ENCODE measurements at places on chromosomes 13 and 19.

GRCh38 chr13:106156468-106156867 lies 379.0 kb downstream of the EFNB2 start:
- DNase-seq: no peak

DNA sequence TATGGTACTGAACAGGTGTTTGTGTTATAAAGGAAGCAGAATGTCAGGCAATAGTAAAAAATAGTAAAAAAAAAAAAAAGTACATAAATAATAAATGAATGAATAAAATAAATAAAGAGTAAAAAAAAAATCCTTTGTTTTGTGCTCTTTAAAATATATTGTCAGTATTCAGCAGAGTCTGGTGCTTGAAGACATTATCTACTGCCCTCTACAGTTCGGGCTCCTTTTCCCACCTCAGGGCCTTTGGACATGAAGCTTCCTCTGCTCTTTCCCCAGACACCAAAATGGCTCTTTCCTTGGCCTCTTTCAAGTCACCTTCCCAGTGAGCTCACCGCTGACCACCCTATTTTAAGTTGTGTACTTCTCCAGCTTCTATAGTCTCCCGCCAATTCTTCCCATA lies 137.5 kb downstream of the TNFRSF19 start:
- no peak for DNase-seq

GRCh38 chr19:45767881-45768654 lies 984 bp downstream of the SIX5 start:
- DNase-seq: no peak

DNA sequence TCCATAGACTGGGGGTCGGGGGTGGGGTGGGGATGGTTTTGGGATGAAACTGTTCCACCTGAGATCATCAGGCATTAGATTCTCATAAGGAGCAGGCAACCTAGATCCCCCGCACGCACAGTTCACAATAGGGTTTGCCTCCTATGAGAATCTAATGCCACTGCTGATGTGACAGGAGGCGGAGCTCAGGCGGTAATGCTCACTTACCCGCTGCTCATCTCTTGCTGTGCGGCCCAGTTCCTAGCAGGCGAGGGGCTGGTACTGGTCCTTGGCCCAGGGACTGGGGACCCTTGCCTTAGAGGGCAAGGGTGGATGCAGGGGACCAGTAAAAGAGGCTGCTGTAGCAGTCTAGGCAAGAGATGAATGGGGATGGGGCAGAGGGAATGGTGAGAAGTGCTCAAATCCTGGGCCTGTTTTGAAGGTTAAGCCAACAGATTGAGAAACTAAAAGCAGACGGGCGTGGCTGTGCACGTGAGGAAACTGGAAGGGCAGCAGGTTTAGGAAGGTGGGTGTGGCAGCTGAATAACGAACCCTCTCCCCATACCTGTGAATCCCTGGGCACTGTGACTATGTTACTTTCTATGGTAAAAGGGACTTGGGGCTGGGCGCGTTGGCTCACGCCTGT lies 1.5 kb upstream of the ERICH4 start:
- no peak for DNase-seq

DNA sequence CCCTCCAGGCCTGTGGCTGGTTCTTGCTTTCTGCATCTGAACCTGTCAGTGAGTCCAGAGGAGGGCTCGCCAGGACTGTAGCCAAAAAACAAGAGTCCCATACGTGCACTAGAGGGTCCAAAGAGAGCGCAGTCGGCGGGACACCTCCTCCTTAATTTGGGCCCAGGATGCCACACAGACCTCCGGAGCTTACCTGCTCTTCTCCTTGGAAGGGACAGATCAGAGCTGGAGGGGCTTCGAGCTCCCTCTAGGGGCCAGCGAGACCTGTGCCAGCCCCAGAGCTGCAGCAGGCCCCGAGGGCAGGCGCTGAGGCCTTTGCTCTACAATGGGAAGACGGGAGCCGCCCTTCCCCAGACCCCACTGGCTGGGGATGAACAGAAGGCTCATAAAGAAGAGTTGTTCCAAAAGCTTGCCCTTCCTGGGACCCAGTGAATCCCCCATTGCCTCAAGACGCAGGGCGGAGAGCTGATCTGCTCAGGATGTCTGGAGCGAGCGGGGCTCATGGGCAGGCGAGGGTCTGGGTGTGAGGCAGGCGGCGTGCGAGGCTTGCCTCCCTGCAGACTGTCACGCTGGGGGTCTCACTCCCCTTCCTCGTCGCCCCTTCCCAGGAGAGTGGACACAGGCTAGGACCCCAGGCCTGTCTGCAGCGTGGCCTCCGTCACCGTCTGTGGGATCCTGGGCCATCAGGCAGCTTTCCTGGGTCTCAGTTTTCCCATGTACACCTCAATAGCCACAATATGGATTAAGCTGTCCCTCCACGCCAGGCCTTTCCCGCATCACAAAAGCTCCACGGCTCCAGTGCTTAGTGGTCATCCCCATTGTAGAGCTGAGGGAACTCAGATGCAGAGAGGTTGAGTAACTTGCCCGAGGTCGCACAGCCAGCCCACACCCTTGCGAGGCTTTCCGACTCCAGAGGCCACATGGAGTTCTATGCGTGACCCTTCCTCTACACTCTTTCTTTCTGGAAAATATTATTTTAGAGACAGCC lies 46.9 kb upstream of the VSTM2B start:
- DNase-seq: no peak

- DNase-seq: no peak
Observed at GRCh38 chr13:48488995-48489394, 43.9 kb downstream of the RCBTB2 start.
